ENCODE measurements at places on chromosomes 5 and 9.
A peak's percentile ranks its signal among the peaks of the same experiment; 100 is the strongest.

DNA sequence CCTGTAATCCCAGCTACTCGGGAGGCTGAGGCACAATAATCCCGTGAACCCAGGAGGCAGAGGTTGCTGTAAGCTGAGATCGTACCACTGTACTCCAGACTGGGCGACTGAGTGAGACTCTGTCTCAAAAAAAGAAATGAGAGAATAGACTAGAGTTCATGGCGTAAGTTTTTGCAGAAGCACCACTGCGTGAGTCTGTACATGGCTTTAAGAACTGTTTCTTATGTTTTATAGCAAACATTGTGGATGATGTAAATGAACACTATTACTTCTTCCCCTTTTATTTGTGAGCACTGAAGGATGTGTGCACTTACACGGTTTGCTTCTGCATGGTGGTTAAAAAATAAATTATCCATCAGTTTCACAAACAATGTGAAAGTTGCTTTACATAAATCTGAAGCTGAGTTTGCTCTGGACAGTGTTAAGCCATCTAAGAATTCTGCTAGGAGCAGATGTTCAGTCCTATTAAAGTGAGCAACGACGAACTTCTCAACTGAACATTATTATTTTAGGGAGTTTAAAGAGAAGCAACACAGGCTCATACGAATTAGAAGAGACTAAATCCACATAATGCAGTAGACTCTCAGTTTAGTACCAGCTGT lies 52.5 kb downstream of the ZFAND5 start:
- DNase-seq = no peak

DNA sequence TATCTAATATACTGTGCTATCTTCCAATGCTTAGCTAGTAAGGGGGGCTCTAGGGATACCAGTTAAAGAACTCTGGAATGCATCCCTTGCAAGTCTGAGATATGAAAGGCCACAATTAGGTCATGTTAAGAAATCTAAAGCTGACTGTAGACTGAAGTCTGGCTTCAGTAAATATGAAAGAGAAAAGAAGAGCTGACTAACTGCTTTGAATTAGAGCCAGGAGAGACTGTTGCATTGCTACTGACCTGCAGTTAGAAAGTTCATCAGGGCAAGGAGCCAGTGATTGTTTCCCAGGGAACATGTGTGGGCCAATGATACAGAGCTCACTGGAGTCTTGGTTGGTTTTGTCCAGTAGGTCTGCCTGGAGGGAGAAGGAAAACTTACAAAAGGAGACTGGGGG lies 472.1 kb upstream of the TNC start:
- DNase-seq = no peak

GRCh38 chr5:74903165-74903787 lies 37.1 kb upstream of the FAM169A start:
- DNase-seq = no peak

DNA sequence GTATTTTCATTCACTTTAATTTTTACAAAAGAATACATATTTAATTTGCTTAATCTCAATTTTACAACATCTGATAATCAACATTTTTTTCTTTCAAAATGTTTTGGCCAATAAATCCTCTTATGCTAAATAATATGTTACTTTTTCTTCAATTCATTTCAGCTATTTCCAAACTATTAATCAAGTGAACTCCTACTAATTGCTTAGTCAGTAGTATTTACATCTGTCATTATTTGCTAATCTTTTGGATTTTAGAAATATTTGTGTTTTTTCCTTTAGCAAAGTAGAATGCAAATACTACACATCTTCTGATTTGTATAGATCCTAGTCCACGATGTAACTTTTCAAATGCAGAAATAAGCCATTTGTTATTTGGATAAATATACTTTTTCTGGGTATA lies 1.6 kb upstream of the TNPO1 start:
- no peak for DNase-seq

DNA sequence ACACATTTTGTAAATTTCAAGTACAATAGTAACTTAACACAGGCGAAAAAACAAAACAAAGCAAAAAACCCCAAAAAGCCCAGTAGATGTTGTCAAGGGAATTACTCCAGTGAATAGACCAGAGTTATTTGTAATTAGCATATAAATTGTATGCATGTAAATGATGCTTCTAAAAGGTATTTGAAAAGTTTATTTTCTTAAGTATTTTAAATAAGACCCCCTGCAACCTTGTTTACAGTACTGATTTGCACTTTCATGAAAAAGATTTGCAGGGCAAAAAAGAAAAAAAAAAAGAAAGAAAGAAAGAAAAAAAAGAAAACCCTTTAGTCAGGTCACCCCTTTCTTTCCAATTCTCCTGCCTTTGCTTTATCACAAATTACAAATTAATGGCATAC lies 372.3 kb upstream of the IRX2 start:
- DNase-seq = no peak

DNA sequence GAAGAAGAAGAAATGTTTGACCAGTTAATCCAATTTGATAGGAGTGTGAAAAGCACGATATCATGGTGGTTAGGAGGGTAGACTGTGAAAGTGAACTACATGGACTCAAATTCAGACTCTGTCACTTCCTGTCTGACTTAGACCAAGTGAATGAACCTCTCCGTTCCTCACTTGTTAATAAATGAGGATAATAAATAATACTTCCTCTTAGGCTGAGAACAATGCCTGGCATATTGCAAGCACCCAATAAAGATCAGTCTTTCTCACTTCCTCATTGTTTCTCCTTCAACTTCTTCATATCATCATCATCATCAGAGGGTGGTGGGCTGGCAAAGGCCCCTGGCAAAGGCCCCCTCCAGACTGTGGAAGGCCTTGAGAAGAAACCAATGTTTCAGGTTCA lies 148.7 kb downstream of the CDK5RAP2 start:
- no peak for DNase-seq

- DNase-seq = no peak
Observed at GRCh38 chr9:78783743-78784142, 486.8 kb downstream of the PSAT1 start.

- no peak for DNase-seq
Observed at GRCh38 chr5:136905571-136905970, 540.2 kb upstream of the TRPC7 start.

- DNase-seq = no peak
Observed at GRCh38 chr9:23822261-23823169, 3.5 kb downstream of the ELAVL2 start.

- DNase-seq = no peak
Observed at GRCh38 chr5:59640411-59640810, 253.1 kb downstream of the PDE4D start.

- peak; percentile 95 for DNase-seq
Observed at GRCh38 chr5:54310433-54311175, at the start of gene ARL15. ARL15 (minus strand) TSS chr5:54310573.

GRCh38 chr9:121735065-121735792 lies 83.8 kb downstream of the DAB2IP start:
- no peak for DNase-seq
